ENCODE measurements at places on chromosomes 7 and 10. TPM values are rescaled to one million over a fixed set of nuclear protein-coding genes. Genes with fewer than 3 reads are reported as not detected.

- H3K36me3 ChIP-seq: no peaks in the 10 kb centered on the region
- DNase-seq: no peak
- H3K27ac ChIP-seq: no peak overlapping the region
- no peak overlapping the region for H3K4me3 ChIP-seq
Observed at GRCh38 chr10:32413513-32413912, 32.4 kb upstream of the CCDC7 start.

DNA sequence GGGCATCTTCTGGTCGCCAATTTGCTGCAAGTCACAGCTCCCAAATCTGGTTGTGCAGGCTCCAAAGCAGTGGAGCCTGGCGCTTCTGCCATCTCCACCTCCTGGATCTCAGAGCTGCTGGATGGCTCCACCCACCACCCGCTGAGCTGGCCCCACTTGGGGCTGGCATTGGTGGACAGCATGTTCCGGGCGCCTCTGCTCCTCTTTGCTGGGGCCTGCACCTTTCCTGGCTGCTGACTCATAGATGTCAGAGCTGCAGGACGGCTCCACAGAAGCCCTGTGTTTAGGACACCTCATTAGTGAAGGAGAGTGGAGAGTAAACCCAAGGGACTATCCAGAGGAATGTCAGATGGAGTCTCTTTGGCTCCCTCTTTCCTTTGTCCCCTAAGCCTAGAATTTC is 27.4 kb downstream of the MAPK8 start:
- DNase-seq: no peak
- H3K4me1 ChIP-seq: peaks cover 18% of the 10 kb centered on the region
- no peak overlapping the region for H3K4me3 ChIP-seq
- H3K27ac ChIP-seq: no peak overlapping the region

DNA sequence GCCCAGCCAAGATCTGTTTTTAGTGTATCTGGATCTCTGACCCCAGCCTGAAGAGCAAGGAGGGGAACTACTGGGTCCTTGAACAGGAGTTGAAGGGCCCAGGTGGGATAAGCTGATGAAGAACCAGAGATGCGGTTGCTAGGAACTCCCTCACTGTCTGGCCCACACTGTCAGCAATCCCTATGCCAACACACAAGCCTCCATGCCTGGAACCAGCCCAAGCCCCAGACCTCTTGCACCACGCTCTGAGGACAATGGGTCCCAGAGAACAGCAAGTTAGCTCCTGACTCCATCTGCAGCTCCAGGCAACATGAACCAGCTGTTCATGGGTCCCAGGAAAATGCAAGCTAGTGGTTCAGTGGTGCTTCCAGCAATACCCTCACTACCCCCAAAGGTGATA is 2.4 kb downstream of the NAT16 start:
- peaks cover 92% of the 10 kb centered on the region for H3K27me3 ChIP-seq
- no peak overlapping the region for H3K4me3 ChIP-seq
- DNase-seq: no peak
- peaks cover 14% of the 10 kb centered on the region for H3K4me1 ChIP-seq
- no peak overlapping the region for H3K27ac ChIP-seq

DNA sequence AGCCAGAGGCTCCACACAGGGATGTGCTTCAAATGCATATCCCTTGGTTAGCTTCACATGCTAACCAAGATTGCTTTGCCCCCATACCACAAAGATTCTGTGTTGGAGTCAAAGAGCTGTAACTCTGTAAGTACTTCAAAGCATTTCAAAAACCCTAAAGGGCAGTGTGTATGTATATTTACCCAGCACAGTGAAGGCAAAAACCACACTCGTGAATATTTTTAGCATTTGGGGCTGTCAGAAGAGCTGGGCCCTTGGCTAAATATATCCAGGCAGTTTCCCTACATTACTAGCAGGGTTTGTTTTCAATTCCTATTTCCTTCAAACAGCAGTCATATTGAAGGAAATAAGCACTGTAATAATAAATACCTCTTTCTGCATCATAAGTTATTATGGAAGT is 84.2 kb upstream of the STEAP1B start:
- no peak for DNase-seq
- H3K27ac ChIP-seq: no peak overlapping the region
- H3K36me3 ChIP-seq: peaks cover 10% of the 10 kb centered on the region
- no peak overlapping the region for H3K4me3 ChIP-seq
- peaks cover 47% of the 10 kb centered on the region for H3K4me1 ChIP-seq

IFIT1B gene
- not detected for total RNA-seq

GRCh38 chr7:362402-363096 is 72.6 kb downstream of the FOXL3 start:
- no peaks in the 10 kb centered on the region for H3K27me3 ChIP-seq
- peaks cover 50% of the 10 kb centered on the region for H3K4me1 ChIP-seq
- peak; percentile 61 for DNase-seq
- H3K36me3 ChIP-seq: peaks cover 3% of the 10 kb centered on the region
- peak overlapping the region; percentile 84 for H3K4me3 ChIP-seq
- H3K27ac ChIP-seq: peak overlapping the region; percentile 95

GRCh38 chr7:87564296-87564963 is 36.3 kb downstream of the ABCB1 start:
- DNase-seq: peak; percentile 30
- no peaks in the 10 kb centered on the region for H3K36me3 ChIP-seq
- no peaks in the 10 kb centered on the region for H3K27me3 ChIP-seq
- peaks cover 5% of the 10 kb centered on the region for H3K4me1 ChIP-seq

- no peaks in the 10 kb centered on the region for H3K36me3 ChIP-seq
- H3K4me1 ChIP-seq: no peaks in the 10 kb centered on the region
- no peak for DNase-seq
Observed at GRCh38 chr10:75425291-75426079, 5.9 kb upstream of the LRMDA start.

- no peak for DNase-seq
- no peaks in the 10 kb centered on the region for H3K27me3 ChIP-seq
- H3K36me3 ChIP-seq: peaks cover 1% of the 10 kb centered on the region
- H3K4me3 ChIP-seq: no peak overlapping the region
- no peak overlapping the region for H3K27ac ChIP-seq
Observed at GRCh38 chr10:21754410-21755011, 220.5 kb downstream of the MLLT10 start.

NET1 gene
- 20.3 TPM for total RNA-seq

DNA sequence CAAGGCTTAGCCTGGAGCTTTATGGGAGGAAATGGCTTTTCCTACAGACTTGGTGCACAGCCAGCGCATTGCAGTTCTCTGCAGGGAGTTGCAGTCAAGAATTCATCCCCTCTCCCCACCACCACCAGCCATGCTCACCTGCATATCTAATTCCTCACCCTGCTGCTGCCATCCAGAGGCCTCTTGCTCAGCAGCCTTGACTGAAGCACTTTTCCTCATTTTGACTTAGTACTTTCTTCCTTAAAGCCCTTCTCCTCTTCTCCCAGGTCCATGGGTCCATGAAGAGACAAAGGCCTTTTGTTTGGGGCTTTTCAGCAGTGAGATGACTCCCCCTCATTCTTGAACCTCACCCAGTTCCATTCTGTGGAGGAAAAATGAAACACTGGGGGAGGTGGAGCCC is 39.7 kb upstream of the GPR141 start:
- H3K36me3 ChIP-seq: no peaks in the 10 kb centered on the region
- peaks cover 9% of the 10 kb centered on the region for H3K27me3 ChIP-seq
- H3K4me1 ChIP-seq: no peaks in the 10 kb centered on the region
- DNase-seq: no peak
- no peak overlapping the region for H3K27ac ChIP-seq
